Activated CD4-positive, alpha-beta T cell treated with anti-CD3 and anti-CD28 coated beads, Interleukin-2, amount 50 U/mL, for 48 hours (primary cell): ENCODE measurements at places on chromosomes 6 and 20.

DNA sequence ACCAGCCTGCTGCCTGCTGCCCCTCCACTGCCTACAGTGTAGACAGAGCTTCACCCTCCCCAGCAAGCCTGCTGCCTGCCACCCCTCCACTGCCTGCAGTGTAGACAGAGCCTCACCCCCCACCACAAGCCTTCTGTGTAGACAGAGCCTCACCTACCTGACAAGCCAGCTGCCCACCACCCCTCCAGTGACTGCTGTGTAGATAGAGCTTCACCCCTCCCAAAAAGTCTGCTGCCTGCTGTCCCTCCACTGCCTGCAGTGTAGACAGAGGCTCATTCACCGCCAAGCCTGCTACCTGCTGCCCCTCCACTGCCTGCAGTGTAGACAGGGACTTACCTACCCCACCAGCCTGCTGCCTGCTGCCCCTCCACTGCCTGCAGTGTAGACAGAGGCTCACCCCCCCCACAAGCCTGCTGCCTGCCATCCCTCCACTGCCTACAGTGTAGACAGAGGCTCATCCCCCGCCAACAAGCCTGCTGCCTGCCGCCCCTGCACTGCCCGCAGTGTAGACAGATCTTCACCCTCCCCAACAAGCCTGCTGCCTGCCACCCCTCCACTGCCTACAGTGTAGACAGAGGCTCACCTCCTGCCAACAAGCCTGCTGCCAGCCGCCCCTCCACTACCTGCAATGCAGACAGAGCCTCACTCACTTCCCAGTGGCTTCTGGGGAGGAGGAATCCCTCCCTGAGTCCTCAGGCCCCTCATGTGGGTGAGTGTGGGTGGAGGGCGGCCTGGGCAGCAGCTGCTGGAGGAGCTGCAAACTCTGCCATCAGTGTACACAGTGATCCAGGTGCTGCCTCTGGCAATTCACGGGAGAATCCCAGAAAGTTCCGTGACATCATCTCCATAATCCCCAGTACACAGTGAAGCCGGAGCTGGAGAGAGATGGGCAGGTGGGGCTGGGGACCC is 140.9 kb downstream of the DLL1 start:
- no peak for DNase-seq

DNA sequence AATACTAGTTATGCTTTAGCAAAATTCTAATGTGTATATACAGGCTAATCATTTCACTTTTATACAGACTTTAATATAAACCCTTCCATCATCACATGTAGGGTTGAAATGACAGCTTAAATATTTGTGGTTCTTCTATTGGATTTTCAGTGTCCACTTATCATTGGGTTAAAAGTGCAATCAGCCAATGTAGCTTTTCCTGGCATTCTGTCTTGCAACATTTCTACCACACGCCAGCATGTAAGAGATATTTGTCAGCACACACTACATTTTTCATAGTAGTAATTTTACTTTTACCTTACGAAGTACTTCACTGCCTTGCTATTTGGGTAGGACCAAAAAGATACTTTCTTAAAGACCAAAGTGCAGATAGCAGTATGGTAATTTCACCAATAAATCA is 252.0 kb downstream of the TBX18 start:
- no peak for DNase-seq

- no peak for DNase-seq
These were observed at the start of gene VNN1 for GRCh38 chr6:132713352-132714134. VNN1 (minus strand) TSS chr6:132714055; CDS start chr6:132714035, 20 bp downstream.

GRCh38 chr6:47525330-47526057 is 47.9 kb downstream of the CD2AP start:
- no peak for DNase-seq

DNA sequence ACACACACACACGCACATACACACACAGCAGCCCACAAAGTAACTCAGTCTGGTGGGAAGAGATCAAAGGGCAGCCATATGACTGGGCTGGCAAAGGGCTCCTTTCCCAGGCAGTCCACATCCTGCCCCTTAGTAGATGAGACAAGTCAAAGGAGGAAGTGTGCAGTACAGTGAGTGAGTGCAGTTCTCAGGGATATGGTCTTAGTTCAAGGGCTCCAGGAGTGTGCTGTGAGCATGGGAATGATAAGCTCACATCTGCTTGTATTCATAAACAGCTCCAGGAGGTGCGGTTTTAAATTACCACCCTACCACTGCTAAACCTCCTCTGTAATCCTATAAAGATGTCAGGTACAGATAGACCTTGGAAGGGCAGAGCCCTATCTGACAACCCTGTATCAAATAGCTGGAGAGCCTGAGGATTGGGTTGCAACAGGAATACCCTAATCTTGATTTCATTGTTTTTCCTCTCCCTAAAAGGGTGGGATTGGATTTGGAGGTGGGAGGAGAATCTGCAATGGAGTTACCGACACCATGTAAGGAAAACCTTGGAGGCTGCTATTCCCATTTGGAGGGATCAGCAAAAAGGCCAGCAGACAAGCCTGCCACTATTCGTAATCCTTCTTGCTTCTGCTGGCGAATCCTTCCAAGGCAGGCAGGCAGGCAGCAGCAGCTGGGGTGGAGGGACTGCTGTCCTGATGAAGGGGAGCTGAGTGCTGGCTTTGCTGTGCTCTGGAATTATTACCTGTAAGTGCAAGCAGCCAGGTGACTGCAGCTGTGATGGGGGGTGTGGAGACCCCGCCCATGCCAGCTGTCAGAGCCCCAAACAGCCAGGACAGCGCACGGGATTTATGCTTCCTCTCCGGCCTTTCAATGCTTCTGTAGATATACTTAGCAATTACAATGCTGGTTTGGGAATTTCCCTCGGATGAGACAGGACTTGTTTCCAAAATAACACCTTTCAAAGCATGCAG is 342.7 kb downstream of the PRL start:
- DNase-seq = no peak

DNA sequence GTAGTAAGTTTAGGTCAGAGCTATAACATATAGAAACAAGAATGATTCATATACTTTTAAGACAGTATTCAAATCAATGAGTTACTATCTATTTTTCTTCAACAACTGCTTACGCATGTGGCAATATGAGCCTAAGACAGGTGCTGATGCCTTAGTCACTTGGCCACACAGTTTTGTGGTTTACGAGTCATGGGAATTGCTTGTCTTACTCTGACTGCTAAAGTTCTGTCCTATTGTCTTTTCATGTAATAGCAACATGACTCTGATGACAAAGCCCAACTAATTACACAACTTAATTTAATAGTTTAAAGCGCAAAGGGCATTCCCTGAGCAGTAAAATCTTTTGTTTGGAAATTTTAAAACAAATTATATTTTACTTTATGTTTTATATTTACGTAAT is 159.3 kb upstream of the CENPW start:
- DNase-seq = peak; percentile 7

GRCh38 chr20:49610691-49611538 is 43.0 kb upstream of the PTGIS start:
- DNase-seq = peak; percentile 83

DNA sequence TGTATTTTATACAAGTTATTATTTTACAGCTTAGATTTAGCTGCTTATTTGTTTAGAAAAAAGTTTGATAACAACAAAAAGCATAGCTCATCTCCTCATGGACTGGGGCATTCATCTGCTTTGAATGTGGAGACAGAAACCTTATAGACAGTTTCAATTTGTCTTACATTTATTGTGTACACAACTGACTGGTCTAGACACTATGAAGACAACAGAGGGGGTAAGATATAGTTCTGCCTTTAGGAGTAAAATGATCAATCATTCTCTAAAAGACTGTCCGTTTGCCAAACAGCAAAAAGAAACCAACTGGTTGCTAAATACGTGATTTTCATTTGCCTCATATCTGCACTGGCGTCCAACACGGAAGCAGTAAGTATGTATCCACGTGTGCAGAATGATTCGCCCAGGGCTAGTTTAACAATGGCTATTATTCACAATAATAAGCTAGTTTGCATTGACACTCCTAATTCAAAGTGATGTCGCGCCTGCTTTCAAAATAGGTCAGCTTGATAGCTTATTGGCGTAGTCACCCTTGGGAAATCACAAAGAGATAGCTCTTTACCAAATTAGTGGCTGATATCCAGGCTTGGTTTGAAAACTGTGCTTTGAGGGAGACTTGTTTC is 153.6 kb downstream of the BMP2 start:
- DNase-seq = no peak

GRCh38 chr6:143575901-143576426 is 64.4 kb upstream of the FUCA2 start:
- DNase-seq = no peak

GRCh38 chr6:127385668-127386430 is 42.4 kb upstream of the ECHDC1 start:
- DNase-seq = no peak

GRCh38 chr6:153172815-153173214 is 41.7 kb upstream of the RGS17 start:
- no peak for DNase-seq

DNA sequence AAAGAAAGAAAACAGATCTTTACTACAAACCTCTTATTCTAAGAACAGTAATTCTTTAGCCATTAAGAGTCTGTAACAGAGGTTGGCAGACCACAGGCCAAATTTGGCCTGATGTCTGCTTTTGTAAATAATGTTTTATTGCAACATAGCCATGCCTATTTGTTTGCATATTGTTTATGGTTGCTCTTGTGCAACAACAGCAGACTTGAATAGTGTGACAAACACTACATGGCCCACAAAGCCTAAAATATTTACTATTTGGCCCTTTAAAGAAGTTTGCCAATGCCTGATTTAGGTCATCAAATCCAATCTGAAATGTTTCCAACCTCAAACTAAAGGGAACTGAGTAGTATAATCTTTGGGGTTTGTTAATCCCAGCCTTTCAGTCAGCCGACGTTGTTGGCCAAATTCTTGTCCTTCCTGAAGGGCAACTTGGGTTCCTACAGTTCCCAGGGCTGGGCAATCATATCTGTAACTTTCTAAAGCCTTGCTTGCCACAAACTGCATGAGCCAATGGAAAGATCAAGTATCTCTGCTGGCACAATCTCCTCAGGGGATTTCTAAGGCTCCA is 33.9 kb upstream of the TBC1D20 start:
- no peak for DNase-seq

- no peak for DNase-seq
These were observed at the start of gene SGK2 for GRCh38 chr20:43558412-43559146. SGK2 (plus strand) TSS chr20:43559027; CDS start chr20:43566496, 7,469 bp downstream.

DNA sequence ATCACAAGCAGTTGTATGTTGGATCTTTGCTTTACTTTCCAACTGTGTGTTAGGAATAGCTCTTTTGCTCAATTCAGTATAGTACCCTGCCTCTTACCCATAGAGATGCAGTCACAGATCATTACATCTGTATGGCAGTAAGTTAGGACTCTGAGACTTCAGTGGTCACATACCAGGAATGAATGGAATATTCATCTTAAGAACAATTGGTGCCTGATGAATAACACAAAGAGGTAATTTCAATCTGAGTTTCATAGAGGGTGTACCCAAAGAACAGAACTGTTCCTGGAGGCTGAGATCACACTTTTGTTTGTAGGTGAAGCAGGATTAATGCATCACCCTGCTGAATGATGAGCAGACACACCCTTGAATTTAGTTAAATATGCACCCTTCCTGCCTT is 28.7 kb upstream of the KIF13A start:
- no peak for DNase-seq

- no peak for DNase-seq
These were observed 34.7 kb upstream of the TIAM2 start for GRCh38 chr6:154960299-154960843.

DNA sequence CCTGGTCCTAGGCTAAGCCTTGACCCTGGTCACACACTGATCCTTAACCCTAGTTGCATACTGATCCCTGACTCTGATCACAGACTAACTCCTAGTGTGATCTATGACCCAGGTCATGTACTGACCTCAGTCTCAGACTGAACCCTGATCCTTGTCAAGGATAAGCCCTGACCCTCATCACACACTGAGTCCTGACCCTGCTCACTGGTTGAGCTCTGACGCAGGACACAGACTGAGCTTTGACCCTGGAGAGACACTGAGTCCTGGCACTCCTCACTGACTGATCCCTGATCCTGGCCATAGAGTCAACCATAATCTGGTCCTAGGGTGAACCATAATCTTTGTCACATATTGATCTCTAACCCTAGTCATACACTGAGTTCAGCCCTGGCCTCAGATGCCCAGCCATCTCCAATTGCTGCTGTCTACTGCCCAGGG is 37.9 kb downstream of the KCNB1 start:
- no peak for DNase-seq

DNA sequence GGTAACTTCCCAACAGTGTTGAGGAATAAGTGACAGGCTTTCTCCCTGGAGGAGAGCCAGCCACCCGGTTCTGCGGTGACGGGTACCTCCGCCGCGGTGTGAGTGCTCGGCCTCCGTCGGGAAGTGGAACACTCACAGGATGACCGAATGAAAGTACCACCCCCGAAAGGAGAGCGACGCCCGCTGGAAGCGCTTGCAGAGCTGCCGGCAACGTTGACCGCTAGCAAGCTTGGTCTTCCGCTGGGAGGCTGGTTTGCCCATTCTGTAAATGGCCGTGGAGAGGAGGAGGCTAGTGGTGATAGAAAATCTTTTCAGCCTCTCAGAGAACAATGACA is 614 bp upstream of the TMEM242 start:
- DNase-seq = peak; percentile 38

GRCh38 chr6:35043381-35044130 is 97.6 kb downstream of the TCP11 start:
- DNase-seq = no peak

GRCh38 chr20:53534037-53534436 is 59.6 kb downstream of the ZNF217 start:
- DNase-seq = no peak

- no peak for DNase-seq
These were observed 57.3 kb upstream of the SMIM29 start for GRCh38 chr6:34305982-34306708.

DNA sequence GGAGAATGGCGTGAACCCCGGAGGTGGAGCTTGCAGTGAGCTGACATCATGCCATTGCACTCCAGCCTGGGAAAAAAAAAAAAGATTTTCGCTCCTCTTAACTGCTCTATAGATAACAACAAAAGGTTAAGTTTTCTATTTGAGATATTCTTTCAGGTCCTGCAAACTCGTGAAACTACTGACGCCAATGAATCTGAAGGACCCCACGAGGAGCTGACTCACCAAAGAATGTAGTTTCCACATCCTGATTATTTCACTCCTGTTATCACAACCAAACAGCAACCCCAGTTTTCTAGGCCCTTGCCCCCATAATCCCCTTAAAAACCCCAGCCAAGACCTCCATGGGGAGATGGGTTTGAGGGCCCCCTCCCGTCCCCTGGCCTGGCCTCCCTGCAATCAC is 58.7 kb downstream of the OTOR start:
- DNase-seq = no peak

- no peak for DNase-seq
These were observed 54.8 kb downstream of the DSTN start for GRCh38 chr20:17624551-17625245.
